ENCODE measurements at places on chromosomes 11 and 22.

GRCh38 chr11:95559899-95560298 is 229.7 kb downstream of the FAM76B start:
- DNase-seq, result no peak

GRCh38 chr11:26953770-26954392 is 40.0 kb upstream of the FIBIN start:
- DNase-seq, result no peak

- DNase-seq, result no peak
Observed at GRCh38 chr22:31923747-31924146, 20.6 kb upstream of the YWHAH start.

GRCh38 chr11:34809191-34810106 is 106.7 kb downstream of the APIP start:
- no peak for DNase-seq

GRCh38 chr11:27557226-27557625 is 50.7 kb upstream of the LIN7C start:
- DNase-seq, result no peak

Data from activated naive CD8-positive, alpha-beta T cell treated with anti-CD3 and anti-CD28 coated beads for 36 hours (primary cell).